Inflammatory macrophage (primary cell): ENCODE measurements at places on chromosomes 7 and 10.
A peak's percentile ranks its signal among the peaks of the same experiment; 100 is the strongest.

DNA sequence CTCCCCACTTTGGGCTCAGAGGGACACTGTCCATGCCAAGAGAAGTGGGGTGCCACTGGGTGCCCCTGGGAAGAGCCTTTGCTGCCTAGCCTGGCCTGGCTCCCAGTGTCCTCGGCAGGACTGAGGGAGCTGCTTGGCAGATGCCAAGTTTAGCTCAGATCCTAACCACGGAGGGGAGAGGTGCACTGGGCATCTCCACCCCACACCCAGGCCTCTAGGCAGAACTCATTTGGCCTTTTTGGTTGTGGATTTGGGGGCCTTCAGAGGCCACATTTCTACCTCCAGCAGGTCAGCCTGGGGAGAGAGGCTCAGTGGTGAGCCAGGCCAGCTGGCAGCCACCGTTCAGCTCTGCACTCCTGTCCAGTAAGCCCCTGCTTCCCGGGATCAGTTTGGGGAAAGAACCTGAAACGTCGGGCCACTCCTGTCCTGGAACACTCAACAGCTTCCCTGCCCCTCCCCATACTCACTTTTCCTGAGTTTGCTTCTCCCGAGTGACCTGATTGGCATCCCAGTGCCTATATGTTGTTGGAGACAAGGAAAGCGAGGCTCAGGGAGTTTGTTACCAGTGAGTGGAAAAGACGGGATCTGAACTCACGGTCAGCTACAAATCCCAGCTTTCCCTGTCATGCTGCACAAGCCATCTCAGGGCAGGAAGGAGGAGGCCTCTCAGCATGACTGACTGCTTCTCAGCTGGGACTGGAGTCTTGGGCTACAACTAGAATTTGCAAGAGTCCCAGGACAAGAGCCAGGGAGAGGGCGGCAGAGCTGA, 11.2 kb upstream of the CXCL12 start:
- no peak for DNase-seq

- no peak for DNase-seq
Observed at GRCh38 chr10:100736144-100736808, 9.1 kb upstream of the PAX2 start.

DNA sequence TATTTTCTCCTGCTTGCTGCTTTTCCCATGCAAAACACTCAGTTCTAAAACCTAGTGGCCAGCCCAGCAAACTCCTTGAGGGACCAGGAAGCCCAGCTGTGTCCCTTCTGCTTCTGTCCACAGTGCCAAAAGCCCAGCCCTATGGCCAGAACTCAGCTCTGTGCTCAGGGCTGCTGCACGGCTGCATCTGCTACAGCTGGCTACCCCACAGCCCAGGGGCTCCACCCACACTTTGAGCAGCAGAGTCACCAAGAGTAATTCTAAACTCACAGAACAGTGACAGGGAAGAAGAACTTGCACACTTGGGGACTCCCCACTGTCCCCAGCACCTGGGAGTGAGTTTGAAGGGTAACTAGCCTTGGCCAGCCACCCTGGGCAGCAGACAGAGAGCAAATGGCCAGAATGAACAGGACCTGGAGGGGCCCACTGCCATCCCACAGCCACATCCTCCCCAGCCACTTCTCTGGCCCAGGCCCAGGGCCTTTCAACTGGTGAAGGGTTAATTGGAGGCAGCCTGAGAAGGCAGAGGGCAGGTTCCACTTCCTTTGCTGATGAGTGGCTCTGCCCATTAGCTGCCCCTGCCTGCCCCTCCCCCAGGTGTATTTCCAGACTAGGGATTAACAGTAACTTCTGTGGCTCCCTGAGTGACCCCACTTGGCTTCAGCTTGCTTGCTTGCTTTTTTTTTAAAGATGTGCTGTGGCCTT, 28.1 kb upstream of the TRIM8 start:
- DNase-seq = no peak

GRCh38 chr10:21047511-21047910, 150.4 kb upstream of the NEBL start:
- DNase-seq = no peak

DNA sequence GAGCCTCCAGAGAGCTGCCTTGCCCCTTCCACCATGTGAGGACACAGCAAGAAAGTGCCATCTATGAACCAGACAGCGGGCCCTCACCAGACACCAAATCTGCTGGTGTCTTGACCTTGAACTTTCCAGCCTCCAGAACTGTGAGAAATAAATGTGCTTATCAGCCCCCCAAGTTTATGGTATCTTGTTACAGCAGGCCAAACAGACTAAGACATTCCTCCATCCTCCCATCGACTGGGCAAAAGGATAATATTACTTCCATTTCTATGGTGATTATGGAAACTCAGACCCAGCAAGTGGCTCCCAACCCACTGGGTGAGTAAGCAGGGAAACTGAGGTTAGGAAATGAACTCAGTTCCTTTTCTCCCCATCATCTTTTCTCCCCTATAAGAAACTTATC, 288.4 kb downstream of the KCNMA1 start:
- no peak for DNase-seq

DNA sequence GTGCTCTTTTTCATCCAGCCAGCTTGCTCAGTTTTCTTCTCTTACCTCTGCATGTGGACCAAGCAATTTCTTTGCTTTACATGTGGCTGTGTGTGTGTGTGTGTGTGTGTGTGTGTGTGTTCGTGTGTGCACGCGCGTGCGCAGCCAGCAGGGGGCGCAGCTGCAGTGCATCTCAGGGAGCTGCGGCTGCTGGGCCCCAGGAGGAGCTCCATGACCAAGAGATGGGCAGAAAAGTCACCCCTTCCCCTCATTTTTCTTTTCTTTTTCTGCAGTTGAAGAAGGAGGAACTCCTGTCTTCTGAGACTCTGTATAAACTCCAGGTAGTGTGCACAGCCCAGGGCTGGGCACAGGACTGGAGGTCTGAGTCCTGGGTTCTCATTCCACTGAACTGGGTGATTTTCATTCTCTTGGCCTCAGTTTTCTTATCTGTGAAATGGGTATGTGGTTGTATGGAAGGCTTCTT, 41.8 kb downstream of the BLNK start:
- DNase-seq = peak; percentile 85

GRCh38 chr7:155203059-155203881, 94.4 kb upstream of the INSIG1 start:
- no peak for DNase-seq

DNA sequence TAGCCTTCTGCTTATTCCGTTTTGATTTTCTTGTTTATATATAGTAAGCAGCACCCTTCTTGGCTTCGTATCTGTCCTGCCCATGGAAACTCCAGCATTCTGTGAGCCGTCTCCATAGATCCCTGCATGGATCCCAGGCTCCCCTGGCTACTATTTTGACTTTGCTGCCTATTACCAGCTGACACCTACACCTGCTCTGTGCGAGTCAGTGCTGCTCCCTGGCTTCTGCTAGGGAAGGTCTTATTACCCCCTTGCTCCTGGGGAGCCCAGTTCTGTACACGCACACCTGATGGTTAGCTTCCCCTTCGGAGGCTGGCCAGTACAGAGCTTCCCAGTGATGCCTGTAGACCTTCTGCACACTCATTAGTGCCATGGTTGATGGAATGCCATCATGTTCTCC, 35.4 kb downstream of the NACAD start:
- DNase-seq = no peak

- no peak for DNase-seq
Observed at GRCh38 chr10:7610651-7611389, 55.9 kb downstream of the ITIH5 start.

- peak; percentile 15 for DNase-seq
Observed at GRCh38 chr10:112844681-112845544, 105.1 kb upstream of the TCF7L2 start.

- no peak for DNase-seq
Observed at GRCh38 chr10:12512332-12513002, 163.1 kb downstream of the CAMK1D start.

GRCh38 chr10:87713707-87714106, 54.0 kb downstream of the PAPSS2 start:
- no peak for DNase-seq

GRCh38 chr10:89301721-89302445, at the start of gene IFIT2:
Gene IFIT2, plus strand, starts transcription at chr10:89302046. Its CDS starts 78 bp downstream, at chr10:89302124.
- peak; percentile 83 for DNase-seq

DNA sequence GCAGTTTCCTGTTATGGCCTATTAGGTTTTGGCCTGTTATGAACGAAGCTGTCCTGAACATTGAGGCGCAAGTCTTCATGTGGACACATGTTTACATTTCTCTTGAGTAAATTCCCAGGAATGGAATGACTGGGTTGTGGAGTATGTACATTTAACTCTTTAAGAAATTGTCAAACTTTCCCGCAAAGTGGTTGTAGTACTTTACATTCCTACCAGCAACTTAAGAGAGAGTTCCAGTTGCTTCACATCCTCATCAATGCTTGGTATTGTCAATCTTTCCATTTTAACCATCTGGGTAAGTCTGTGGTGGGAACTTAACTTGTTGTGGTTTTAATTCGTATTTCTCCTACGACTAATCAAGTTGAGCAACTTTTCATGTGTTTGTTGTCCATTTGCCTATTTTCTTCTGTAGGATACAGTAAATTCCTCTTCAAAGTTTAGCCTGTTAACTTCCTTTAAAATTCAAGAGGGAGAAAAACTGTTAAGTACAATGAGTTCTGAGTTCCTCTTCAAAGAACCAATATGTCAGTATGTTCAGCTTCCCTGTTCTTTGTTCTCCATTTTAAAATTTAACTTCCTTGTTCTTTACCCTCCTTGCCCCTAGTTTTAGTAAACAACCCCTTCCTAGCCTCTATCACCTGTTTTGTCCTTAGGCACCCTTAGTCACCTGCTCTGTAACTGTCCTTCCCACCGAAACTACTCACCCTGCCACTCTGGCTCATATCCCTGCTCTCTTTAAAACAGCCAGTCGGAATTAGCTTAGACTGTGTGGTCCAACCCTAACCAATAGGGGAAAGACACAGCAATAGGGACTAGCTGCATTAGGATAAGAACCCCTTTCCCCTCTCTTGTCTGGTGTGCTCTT, 74.0 kb downstream of the FAM241B start:
- DNase-seq = peak; percentile 50

GRCh38 chr7:101686030-101686429, 56.9 kb upstream of the MYL10 start:
- DNase-seq = no peak

DNA sequence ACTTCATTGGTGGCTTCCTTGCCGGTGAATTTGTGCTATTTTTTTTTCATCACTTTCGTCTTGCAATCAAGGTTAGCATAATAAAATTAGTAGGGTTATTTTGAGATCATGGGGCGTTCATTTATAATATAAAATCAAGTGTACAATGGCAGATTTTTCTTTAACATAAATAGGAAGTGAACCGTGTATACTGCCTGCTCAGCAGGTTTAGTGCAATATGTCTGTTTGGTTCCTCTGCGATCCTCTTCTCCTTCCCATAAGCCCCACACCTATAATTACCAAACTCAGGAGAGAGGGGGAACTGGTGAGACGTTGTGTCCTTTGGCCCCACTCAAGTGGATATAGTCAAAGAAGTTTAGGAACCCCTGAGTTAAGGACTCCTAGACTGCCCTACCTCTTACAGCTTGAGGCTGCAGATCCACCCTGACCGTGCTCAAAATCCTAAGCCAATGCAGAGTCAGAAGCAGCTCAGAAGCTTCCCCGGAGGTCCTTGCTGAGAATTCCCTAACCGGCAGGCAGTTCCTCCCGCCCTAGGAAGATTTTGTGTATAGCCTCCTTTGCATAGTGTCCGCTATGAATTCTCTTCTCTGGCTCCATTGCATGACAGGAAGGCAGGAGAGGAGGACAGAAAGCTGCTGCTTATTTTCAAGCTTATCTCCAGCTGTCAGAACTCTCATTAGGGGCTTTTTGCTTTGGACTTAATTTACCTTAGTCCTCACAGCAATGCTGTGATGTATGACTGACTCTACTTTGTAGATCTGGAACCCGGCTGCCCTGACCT, 41.5 kb downstream of the PYROXD2 start:
- DNase-seq = no peak

GRCh38 chr7:52498366-52498765, 537.1 kb upstream of the POM121L12 start:
- DNase-seq = no peak

GRCh38 chr7:155951554-155952158, 139.4 kb upstream of the SHH start:
- no peak for DNase-seq

GRCh38 chr10:770975-771374, 81.5 kb upstream of the DIP2C start:
- no peak for DNase-seq

DNA sequence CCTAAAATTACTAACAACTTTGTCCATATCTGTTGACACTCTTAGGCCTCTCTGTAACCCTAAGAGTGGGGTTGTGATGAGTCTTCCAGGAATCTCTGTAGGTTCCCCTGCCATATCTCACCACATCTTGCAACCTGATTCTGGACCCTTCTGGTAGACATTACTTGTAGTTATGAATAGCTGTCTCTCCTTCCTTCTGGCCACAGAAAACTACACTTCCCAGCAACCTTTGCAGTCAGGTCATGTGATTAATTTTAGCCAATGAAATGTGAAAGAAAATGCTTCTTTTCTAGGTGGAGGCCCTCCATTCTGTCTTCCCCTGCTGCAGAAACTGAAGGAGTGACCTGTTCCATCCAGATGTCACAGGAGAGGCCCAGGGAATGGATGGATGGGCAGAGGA, 147.6 kb upstream of the AOAH start:
- no peak for DNase-seq

DNA sequence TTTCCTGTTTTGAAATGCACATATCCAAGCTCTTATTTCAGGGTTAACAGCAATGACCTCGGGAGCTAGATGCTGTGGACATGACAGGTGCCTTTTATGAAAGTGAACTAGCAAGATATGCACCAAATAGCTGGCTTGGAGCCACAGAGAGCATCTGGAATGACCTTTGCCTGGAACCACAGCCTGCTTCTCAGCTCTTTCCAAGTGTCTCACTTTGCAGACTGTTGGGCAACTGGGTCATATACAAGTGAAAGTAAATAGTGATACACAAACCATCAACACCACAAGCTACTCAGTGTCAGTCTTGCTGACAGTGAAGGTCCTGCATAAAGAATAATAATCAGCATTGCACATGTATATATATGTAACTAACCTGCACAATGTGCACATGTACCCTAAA, 183.5 kb downstream of the RNF133 start:
- DNase-seq = no peak

- DNase-seq = no peak
Observed at GRCh38 chr7:100675105-100675451, 1.5 kb downstream of the GNB2 start.

DNA sequence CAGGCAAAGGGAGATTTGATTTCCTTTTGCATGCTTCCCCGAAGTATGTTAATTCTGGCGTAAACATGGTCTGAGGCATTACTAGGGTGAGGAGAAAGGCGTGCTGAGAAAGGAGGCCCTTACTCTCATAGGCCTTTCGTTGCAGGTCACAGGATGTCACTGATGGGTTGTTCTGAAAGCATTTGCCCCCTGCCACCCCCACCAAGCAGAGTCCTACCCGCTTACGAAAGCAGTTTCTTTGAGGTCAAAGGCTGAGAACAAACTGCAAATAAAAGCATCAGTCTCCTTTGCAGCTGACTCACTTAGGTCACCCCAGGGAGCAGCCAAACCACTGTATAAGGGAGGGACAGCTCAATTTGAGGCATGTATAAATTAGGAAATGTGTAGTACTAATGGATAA, 57.1 kb downstream of the BPGM start:
- no peak for DNase-seq
